HL-60 (cell line): ENCODE measurements at places on chromosomes 11 and 22.
A peak's percentile ranks its signal among the peaks of the same experiment; 100 is the strongest.

DNA sequence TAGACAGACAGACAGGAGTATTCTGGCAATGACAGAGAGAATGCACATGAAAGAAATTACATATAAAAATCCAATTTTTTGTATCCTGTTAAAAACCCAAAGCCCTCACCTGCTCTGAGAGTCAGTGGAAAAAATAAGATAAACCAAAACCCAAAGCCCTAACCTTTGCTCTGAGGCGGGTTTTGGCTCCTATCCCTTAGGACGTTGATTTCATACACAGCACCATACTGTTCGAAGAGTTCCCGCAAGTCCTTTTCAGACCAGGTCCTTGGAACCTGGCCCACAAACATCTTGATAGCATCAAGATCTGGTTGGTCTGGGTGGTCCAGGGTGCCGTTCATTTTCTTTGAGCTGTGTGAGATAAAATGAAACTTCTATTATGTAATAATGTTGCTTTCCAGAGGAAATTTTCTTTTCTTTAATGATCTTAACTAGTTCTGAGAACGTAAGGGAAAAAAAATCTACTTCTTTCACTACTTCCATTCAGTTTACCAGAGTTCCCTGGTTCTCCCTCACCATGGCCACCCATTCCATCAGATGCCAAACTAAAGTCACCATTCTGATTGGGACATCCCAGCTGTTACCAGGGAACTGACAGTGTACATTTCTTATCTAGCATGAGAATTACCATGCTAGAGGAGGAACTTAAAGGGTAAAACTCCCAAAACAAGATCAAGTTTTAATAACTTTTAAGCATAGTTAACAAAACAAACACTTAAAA, 39.9 kb upstream of the RAPSN start:
- no peak for DNase-seq

GRCh38 chr11:60915248-60915914, 1.4 kb downstream of the TMEM109 start:
- no peak for DNase-seq

GRCh38 chr11:133965031-133965601, 8.3 kb upstream of the IGSF9B start:
- no peak for DNase-seq

DNA sequence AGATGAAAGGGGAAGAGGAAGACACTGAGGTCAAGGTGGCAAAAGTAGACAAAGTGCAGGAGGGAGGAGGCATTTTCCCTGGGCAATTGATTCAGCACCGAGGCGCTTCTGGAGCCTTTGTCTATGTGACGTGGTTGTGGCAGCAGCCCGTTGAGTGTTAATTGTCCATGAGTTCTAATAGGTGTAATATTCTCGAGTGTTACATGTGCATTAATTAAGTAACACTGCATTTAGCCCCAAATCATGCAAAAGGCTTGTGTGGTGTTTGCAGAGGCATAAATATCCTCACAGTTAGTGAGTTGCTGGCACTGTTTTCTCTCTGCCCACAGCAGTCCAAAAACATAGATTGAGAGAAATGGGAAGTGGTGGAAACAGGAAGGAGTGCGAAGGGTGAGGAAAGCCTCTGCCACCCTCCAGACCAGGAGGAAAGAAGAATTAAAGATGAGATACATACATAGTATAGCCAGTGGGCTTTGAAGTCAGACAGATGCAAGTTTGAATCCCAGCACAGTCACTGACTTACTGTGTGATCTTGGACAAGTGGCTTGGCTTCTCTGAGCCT, 361.2 kb downstream of the MN1 start:
- DNase-seq, result no peak

GRCh38 chr11:17828311-17828751, 93.8 kb downstream of the KCNC1 start:
- no peak for DNase-seq

DNA sequence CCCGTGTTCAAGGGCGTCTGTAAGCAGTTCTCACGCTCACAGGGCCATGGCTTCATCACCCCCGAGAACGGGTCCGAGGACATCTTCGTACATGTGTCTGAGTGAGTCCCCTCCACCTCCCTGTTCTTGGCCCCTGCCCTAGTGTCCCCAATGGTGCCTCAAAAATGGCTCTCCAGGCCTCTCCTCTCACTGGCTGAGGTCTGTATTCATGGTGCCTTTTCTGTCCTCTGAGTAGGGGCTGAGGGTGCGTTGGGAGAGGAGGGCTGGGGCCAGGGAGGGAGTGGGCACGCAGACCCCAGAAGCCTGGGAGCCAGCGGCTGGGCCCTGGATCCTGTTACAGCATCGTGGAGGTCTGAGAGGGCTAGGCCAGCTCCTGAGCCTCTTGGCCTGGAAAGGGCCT, 12.9 kb downstream of the CSDC2 start:
- DNase-seq, result no peak

GRCh38 chr11:100970283-100971164, 159.1 kb downstream of the PGR start:
- DNase-seq, result no peak

DNA sequence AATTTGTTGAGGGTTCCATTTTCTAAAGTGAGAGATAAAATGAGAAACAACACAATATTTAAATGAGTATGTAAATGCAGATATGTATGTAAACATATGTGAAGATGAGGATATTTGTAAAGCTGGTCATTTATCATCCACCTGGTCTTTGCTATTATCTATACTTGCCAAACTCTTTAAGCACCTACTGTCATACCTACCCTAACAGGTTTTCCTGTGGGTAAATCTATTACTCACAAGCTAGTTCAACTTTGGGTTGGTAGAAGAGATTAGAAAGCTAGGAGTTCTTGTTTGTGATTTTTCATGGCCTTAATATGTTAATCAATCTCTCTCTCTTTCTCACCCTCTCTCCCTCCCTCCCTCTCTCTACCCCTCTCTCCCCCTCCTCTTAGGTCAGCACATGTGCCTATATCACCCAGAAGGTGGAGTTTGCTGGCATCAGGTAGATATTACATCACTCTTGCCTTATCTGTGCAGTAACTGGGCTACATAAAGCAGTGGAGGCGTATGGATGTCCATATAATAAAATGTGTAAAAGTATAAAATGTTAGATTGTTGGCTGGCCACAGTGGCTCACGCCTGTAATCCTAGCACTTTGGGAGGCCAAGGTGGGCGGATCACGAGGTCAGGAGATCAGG, 14.7 kb downstream of the DEPDC5 start:
- DNase-seq, result no peak

- no peak for DNase-seq
Observed at GRCh38 chr22:28883917-28884746, 760 bp downstream of the ZNRF3 start.

GRCh38 chr11:78642979-78643675, 68.5 kb upstream of the NARS2 start:
- no peak for DNase-seq

GRCh38 chr22:22591348-22592299, 32.6 kb upstream of the PRAME start:
- no peak for DNase-seq

DNA sequence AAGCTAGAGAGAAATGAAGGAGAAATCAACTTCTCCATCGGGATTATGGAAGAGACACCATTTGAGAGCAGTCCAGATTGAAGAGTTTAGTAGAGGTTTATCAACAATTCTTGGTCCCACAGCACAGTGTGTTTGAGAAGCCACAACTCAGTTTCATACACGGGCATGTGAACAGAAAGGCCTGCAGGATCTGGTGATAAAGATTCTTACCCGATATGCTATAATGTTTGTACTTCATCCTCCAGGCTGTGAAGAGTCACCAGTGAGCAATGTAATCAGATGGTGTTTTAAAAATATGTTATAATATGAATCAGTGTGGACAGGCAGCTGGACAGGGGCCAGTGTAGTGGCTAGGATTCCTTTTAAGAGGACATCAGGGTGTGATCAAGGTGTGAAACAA, 29.7 kb upstream of the VWA5A start:
- no peak for DNase-seq

GRCh38 chr11:100188137-100188783, 498.8 kb upstream of the ARHGAP42 start:
- DNase-seq, result no peak

DNA sequence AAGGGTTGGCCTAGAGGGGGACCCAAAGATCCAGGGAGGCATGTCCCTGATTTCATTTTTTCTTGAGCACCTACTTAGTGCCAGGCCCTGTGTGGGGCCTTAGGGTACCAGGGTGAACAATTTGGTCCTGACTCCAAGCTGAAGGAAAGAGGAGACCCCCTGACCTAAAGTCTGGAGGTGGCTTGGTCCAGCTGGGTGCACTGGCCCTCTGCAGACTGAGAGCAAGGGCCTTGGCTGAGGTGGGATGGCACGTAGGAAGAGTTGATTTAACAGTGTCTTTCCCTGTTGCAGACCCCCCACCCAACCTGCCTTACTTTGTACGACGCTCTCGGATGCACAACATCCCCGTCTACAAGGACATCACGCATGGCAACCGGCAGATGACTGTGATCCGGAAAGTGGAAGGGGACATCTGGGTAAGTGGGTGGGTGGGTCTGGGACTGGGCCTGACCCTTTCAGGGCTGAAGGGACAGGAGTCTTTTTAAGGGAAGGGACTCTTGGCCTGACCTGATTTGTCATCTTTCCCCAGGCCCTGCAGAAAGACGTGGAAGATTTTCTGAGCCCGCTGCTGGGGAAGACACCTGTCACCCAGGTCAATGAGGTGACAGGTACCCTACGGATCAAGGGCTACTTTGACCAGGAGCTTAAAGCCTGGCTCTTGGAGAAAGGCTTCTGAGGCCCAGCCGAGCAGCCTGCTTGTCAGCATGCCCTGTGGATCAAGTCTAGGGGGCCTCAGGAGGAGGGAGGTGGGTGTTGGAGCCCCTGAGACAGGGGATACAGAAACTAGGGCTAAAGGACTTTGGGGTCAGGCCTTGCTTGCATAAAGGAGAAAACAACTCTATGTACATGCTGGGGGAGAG, 3.3 kb downstream of the MRPL49 start:
- no peak for DNase-seq

GRCh38 chr11:62201376-62201775, 7.1 kb upstream of the SCGB2A1 start:
- DNase-seq, result no peak

- no peak for DNase-seq
Observed at GRCh38 chr11:71466358-71466757, 13.4 kb downstream of the NADSYN1 start.

GRCh38 chr22:49201046-49201970, 626.4 kb downstream of the BRD1 start:
- no peak for DNase-seq

GRCh38 chr11:67519726-67520125, 3.5 kb downstream of the CABP2 start:
- no peak for DNase-seq

DNA sequence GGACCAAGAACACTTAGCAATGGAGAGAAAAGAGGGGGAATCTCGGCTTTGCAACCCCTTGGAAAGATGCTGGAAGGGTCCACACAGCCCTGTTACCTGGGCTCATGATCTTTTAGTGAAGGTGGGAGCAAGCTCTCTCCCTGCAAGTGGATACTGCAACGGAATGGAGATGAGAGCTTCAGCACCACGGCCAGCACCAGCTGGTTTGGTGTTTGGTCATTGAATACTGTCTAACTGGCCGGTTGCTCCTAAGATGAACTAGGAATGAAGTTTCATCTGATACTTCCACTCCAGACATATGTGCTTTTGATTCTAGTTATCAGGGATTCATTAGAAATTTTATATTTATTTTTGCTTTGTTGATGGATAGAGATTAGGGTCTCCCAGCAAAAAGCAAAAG, 16.3 kb downstream of the HTR3A start:
- DNase-seq, result no peak

- no peak for DNase-seq
Observed at GRCh38 chr11:122808478-122808869, 29.8 kb upstream of the CRTAM start.

- DNase-seq, result no peak
Observed at GRCh38 chr22:38729946-38730345, 24.2 kb downstream of the GTPBP1 start.

- DNase-seq, result no peak
Observed at GRCh38 chr11:36425561-36426081, 84.5 kb downstream of the TRAF6 start.

GRCh38 chr11:70478166-70478890, 80.0 kb downstream of the CTTN start:
- DNase-seq, result no peak

DNA sequence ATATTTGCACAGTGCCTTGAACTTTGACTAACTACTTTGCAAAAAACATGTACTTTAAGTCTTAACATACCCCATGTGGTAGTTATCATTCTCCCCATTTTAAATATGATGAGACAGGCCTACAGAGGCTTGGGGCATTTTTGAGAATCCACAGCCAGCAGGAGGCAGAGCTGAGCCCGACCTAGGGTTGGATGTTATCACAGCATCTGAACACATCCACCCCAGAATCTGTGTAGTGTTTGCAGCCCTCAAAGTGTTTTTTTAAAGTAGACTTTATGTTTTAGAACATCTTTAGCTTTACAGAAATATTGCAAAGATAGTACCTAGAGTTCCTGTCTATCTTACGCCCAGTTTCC, 17.6 kb downstream of the OTOG start:
- DNase-seq, result no peak

DNA sequence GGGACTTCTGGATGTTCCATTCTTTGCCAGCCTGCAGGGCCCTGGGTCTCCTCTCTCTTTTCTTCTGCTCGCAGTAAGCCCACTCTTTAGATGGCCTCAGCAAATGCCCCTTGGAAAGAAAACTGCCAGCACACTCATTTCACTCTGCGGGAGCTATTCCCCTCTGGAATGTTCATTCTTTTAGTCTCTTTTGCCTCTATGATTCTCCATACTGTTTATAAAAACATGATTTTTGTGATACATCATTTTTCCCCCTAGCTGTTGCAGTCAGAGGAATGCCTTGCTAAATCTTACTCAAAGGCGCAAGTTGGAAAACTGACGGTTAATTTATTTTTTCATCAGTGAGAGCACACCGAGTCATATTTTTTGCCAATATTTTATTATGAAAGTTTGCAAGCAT, 184.9 kb downstream of the SNX19 start:
- no peak for DNase-seq

GRCh38 chr11:95650276-95650675, 139.3 kb downstream of the FAM76B start:
- peak; percentile 41 for DNase-seq

GRCh38 chr11:74932169-74932568, 16.7 kb downstream of the XRRA1 start:
- no peak for DNase-seq

GRCh38 chr22:33465554-33465953, 407.4 kb upstream of the SYN3 start:
- no peak for DNase-seq

DNA sequence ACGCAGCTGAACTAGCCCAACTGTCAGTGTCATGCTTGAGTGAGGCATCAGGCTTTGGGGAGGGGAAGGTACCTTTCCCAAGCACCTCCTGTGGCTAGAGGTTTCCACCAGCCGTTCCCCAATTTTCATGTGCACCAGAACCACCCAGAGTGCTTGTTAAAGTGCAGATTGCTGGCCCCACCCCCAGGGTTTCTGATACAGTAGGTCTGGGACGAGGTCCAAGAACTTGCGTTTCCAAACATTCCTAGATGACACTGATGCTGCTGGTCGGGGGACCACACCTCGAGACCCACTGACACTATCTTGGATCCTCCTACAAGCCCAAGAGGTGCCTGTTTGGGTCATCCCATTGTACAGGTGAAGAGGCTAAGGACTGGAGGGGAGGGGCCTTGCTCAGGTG, 59.8 kb downstream of the PDE2A start:
- DNase-seq, result no peak
